Stimulated activated CD4-positive, alpha-beta T cell treated with anti-CD3 and anti-CD28 coated beads, Interleukin-1b, Interleukin-23, amount 100 ng/mL, for 1 hour (primary cell): ENCODE measurements at places on chromosomes 16 and 17.
A peak's percentile ranks its signal among the peaks of the same experiment; 100 is the strongest.

DNA sequence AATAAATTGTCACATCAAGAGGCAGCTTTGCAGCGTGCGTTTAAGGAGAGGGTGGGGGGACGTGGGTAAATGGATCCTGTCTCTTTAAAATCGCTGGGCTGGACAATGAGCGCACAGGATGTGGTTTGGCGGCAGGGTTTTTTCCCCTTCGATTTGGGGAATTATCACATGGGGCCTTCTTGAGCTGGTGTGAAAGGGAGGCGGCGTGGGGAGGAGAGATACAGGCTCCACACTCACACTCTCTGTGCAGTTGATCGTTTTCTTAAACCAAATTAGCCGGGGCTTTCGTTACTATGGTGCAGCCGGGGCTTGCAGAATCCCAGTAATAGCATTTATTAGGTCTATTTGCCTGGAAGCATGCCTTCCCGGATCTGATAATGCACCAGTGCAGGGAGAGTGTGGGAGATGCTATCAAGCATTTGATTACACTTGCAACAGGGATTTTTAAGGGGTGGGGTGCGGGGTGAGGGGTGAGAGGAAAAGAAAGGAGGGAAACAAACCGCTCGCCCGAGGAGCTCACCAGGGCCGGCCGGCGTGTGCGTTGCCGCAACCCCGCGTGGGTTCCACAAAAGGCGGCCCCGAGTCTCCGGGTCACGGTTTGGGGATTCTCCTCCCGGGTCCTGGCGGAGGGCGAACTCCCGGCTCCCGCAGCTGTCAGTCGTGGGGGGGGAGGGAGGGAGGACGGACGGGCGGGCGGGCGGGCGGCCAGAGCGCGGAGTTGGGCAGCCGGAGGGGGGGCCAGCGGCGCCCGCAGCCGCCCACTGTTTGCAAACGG lies 58.8 kb upstream of the GSE1 start:
- DNase-seq: peak; percentile 35

- DNase-seq: no peak
Measured at GRCh38 chr17:43723697-43724359, 34.8 kb downstream of the SOST start.

DNA sequence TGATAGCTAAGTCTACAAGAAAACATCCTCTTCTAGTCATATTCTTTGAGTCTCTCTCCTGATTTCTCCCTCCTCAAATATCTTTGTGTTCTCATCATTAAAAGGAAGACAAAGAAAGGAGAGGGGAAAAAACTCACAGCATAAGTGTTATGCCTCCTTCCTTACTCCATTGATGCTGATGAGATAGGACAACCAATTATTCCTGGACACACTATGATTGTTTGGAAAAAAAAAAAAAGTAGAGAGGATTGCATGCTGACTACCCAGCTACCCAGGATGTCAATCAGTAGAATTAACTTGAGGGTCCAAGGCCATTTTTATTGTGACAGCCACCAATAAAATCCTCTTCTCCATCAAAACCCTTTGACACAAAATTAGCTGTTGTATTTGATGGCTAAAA lies 299.1 kb upstream of the CDH8 start:
- no peak for DNase-seq

GRCh38 chr17:10077561-10078299 lies 120.7 kb downstream of the GAS7 start:
- DNase-seq: no peak

DNA sequence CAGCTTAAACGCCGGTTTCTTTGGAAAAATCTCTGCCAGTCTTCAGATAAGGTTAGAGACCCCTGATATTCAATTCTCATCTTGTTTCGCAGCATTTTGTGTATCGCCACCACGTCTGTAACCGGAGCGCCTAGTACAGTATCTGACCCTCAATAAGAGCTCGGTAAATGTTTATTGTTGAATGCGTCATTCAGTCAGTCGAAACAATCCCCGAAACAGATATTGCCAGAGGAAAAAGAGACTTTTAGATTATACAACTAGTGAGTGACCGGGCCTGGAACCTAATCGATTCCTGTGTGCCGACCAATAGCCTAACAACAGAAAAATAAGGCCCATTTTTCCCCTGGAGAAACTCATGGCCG lies 626 bp downstream of the PELP1 start:
- DNase-seq: no peak

DNA sequence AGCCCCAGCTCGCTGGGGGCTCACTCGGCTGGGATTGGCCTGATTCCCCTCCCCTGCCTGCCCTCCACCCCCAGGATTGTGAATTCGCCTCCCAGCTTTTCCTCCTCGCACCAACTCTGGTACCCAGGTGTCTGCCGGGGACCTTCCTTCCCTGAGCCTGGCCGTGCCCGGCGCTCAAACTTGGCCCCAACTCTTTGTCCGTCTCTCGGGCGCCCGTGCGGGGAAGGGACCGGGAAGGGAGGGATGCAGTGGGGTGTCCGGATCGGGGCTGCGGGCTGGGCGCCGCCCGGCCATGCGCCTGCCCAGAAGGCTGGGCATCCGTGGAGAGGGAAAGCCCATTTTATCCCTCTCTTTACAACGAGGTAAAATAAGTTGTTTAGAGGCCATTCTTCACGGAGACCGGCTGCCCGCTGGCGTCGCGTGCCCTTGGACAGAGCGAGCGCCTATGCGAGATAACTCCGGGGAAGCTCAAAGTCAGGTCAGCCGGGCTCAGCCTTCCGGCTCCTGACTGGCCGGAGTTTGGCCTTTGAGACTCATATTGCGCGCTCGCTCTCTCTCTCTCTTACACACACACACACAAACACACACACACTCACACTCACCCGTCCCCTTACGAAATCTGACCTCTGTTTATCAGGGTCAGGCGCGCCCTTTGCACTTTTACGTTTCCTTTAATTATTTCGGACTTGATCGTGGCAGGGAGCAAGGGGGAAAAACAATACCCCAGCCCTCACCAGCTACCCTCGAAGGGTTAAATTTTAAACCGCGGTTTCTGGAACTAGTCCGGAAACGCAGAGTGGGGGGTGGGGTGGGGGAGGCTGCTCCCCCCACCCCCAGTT lies 774 bp upstream of the MAF start:
- DNase-seq: no peak
